ENCODE measurements at places on chromosomes 13 and 19. TPM values are rescaled to one million over a fixed set of nuclear protein-coding genes. Genes with fewer than 3 reads are reported as not detected.

MLNR gene
- total RNA-seq: not detected

PRTN3 gene
- total RNA-seq: not detected

DACH1 gene
- 1.7 TPM for total RNA-seq

ATP4B gene
- not detected for total RNA-seq
